ENCODE measurements at places on chromosomes 3 and 15.

DNA sequence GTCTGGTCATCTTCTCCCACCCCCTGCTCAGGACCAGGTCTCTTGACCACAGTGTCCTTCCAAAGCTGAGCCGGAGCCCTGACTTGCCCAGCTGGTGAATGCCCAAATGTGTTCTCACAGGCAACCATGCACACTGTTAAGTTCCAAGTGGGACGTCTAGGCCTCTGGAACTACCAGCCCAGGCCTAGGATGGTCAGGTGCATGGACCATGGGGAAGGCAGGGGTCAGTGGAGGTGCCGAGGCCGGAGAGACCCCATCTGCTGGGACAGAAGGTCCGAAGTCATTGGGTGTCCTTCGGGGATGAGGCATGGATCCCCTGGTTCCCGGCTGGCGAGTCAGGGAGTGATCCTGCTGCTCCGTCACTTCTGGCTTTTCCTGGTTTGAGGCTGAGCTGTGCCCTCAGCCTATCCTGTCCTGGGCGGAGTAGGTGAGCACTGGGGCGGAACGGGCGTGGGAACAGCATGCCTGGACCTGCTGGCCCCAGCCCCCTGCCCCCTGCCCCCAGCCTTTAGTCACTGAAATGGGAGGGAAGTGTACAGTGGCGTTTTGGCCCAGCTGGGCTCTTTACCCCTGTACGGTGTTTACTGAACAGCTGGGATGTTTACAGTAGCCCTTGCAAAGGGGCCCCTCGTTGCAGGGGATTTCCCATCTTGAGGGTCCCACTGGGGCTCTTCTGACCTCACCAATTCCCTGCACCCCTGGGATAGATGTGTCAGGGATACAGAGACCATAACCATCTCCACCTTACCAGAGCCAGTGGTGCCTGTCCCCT, 12.1 kb downstream of the SEMA3F start:
- no peak for DNase-seq

DNA sequence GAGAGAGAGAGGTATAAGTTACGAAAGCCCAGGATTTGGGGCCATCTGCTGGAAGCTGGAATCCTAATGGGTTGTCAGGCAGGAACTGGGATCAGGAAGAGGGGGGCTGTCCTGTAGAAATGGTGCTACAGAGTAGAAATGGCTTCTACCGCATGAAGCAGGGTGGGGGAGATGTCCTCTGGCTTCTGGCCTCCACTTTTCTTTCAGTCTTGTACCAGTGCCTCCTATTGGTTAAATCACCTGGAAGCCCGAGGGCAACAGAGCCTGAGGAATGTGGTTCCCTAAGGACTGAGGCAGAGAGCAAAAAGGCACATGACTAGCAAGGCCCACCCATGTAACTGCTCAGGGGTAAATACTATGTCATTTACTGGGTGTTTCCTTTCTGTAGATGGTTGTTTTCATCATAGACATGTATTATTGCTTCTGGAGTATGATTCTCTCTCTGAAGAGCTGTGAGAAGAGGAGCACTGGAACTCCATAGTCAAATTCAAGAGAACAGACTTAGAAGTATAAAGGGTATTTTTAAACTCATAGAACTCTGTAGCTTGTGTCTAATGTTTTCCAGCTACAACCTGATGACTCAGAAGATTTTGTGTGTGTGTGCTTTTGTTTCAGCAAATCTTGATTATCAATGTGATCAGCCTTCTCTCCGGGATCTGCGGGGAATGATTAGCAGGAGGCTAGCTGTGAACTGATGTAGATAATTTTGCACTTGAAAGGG, 20.2 kb upstream of the MITF start:
- no peak for DNase-seq

DNA sequence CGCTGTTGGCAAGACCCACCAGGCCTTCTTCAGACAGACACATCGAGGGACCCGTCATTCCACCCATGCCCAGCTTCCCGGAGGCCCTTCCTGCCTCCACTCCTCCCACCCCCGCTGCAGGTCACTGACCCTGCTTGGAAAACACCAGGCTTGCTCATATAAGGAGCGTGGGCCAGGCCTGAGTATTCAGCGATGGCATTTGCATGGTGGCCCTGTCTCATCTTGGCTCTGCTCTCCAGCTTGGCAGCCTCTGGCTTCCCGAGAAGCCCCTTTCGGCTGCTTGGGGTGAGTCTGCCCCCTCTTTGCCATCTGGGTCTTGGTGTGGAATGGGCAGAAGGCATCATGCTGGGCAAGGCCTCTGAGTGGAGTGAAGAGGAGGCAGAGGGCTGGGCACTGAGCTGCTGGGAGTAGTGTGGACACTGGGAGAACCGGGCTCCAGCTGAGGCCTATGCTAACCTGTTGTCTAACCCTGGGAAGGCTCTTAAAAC, at the start of gene ITIH3:
ITIH3 (plus strand) TSS at position 185 of the 488 bp plus-strand sequence; CDS start at position 193, 8 bp downstream.
- no peak for DNase-seq

GRCh38 chr15:81001152-81002008, 657 bp downstream of the TLNRD1 start:
- no peak for DNase-seq

- no peak for DNase-seq
These were observed 29.5 kb downstream of the GLB1 start for GRCh38 chr3:33067484-33067883.

Measured in NCI-H1930 (cell line).